Activated T-helper 1 cell treated with anti-CD3 and anti-CD28 coated beads, Interleukin-12 subunit alpha, Interleukin-12 subunit beta, Interleukin-2, Interleukin-4 antibody, amounts not matched to agents 30 ng/mL and 10 ng/mL and 1 ng/mL, durations not matched to agents 14 hours and 24 hours and 36 hours (primary cell): ENCODE measurements at places on chromosomes 7 and 10. TPM values are rescaled to one million over a fixed set of nuclear protein-coding genes. Genes with fewer than 3 reads are reported as not detected.

DNA sequence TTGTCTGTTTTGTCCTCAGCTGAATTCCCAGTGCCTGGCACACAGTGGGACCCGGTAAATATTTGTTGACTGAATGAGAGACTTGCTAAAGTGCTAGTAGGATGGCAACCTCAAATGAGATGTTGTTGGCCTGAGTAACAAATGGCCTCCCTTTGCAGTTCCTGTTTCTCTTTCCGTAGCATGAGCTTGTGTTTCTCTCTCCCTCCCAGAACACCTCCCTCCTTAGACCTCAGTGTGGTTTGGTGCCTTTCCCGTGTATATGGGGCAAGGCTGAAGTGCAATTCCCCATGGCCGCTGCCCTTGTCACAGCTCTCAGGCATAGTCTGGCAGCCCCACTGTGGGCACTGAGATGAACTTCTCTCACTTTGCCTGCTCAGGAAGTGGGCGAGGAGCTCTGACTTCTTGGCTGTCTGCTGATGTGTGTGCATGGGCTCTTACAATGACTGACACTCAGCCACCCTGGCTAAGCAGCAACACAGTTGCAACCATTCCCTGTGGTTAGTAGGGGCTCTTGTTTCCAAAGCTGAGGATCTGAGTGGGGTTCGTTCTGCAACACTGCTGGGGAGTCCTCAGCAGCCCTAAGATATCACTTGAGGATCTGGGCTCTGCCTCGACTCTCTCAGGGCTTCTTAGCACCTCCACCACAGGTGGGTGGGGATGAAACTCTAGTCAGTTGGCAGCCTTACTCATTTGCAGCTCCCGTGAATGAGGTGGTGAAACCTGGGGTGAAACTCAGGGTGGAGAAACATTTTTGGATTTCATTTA, 136.1 kb downstream of the ICA1 start:
- peaks cover 5% of the 10 kb centered on the region for H3K27me3 ChIP-seq
- peak; percentile 69 for DNase-seq
- H3K36me3 ChIP-seq = peaks cover 7% of the 10 kb centered on the region
- H3K4me3 ChIP-seq = peak overlapping the region; percentile 64

Gene GNAT3
- not detected in 2 replicates for total RNA-seq

- peak overlapping the region; percentile 98 for H3K27ac ChIP-seq
- peaks cover 31% of the 10 kb centered on the region for H3K4me1 ChIP-seq
- peaks cover 8% of the 10 kb centered on the region for H3K36me3 ChIP-seq
- H3K27me3 ChIP-seq = no peaks in the 10 kb centered on the region
- peak overlapping the region; percentile 96 for H3K4me3 ChIP-seq
Measured at GRCh38 chr7:148941598-148942275, 57.6 kb upstream of the EZH2 start.

DNA sequence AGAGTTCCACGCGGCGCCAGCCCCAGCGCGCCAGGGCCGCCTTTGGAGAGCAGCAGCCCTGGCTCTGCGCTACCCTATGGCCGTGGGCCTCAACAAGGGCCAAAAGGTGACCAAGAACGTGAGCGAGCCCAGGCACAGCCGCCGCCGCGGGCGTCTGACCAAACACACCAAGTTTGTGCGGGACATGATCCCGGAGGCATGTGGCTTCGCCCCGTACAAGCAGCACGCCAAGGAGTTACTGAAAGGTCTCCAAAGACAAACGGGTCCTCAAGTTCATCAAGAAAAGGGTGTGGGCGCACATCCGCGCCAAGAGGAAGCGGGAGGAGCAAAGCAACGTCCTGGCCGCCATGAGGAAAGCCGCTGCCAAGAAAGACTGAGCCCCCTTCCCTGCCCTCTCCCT, 144.1 kb downstream of the SRPK2 start:
- H3K36me3 ChIP-seq = no peaks in the 10 kb centered on the region
- H3K4me3 ChIP-seq = no peak overlapping the region
- no peak for DNase-seq

DNA sequence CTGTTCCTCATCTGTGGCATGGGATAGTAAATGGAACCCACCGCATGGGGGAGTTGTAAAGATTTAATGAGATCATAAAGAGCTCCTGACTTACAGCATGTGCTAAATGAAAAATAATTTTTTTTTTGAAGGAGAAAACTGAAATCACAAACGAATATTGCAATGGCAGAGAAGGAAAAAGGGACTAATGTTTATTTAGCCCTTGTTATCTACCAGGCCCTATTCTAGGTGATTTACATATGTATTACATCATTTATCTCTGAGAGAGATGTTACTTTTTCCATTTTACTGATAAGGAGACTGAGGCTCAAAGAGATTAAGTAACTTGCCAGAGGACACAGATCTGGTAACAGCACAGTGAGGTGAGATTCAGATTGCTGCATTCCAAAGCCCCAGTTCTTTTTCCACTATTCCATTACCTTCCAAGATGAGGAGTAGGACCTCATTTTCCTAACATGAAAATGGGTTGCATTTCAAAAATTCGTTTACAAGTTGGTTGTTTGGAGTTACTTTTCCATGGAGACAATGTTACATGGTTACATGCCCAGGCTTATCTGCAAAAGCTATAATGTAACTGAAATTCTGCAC, 28.6 kb downstream of the VCL start:
- no peak overlapping the region for H3K27ac ChIP-seq
- no peaks in the 10 kb centered on the region for H3K27me3 ChIP-seq
- no peak for DNase-seq
- peaks cover 39% of the 10 kb centered on the region for H3K4me1 ChIP-seq
